ENCODE measurements at places on chromosomes 6 and 20.

GRCh38 chr6:136609873-136610706 is 59.9 kb upstream of the MAP7 start:
- no peak for DNase-seq
- H3K27ac ChIP-seq: peak overlapping the region; percentile 80
- no peaks in the 10 kb centered on the region for H3K27me3 ChIP-seq
- no peak overlapping the region for H3K4me3 ChIP-seq
- no peaks in the 10 kb centered on the region for H3K36me3 ChIP-seq
- H3K4me1 ChIP-seq: peaks cover 58% of the 10 kb centered on the region

GRCh38 chr20:57703013-57703412 is 6.8 kb downstream of the PMEPA1 start:
- H3K27ac ChIP-seq: no peak overlapping the region
- H3K36me3 ChIP-seq: peaks cover 5% of the 10 kb centered on the region
- no peaks in the 10 kb centered on the region for H3K27me3 ChIP-seq
- no peak for DNase-seq
- peaks cover 42% of the 10 kb centered on the region for H3K4me1 ChIP-seq

DNA sequence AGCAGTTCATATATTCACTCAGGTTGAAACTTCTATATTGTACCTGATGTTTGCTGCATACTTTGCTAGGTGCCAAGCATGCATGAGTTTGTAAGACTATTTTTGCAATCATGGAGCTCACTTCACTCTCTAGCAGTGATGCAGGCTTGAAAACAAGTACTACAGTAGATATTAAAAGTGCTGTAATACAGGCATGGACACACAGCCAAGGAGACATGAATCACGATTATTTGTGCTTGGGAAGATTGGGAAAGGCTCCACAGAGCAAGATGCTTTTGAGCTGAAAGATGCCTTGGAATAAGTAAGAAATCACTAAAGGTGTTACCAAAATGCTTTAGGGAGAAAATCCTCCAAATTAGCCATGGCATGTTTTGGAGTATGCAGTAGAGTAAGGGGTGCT is 427.4 kb downstream of the UTRN start:
- H3K27ac ChIP-seq: no peak overlapping the region
- DNase-seq: no peak
- H3K36me3 ChIP-seq: peaks cover 5% of the 10 kb centered on the region

GRCh38 chr6:91412532-91412931 is 825.7 kb upstream of the MAP3K7 start:
- H3K36me3 ChIP-seq: peaks cover 8% of the 10 kb centered on the region
- no peak overlapping the region for H3K4me3 ChIP-seq
- no peaks in the 10 kb centered on the region for H3K27me3 ChIP-seq
- H3K4me1 ChIP-seq: no peaks in the 10 kb centered on the region
- H3K27ac ChIP-seq: no peak overlapping the region
- DNase-seq: no peak

All from osteocyte (in vitro differentiated cells).